ENCODE measurements at places on chromosomes 1 and 21. TPM values are rescaled to one million over a fixed set of nuclear protein-coding genes. Genes with fewer than 3 reads are reported as not detected.
A peak's percentile ranks its signal among the peaks of the same experiment; 100 is the strongest.

Gene PRR9
- polyA plus RNA-seq = not detected

Gene TMEM240
- polyA plus RNA-seq = 4.8 TPM

Gene GPR3
- polyA plus RNA-seq = 0.49 TPM

Gene OR10X1
- polyA plus RNA-seq = not detected

Gene PDE9A
- 7.5 TPM for polyA plus RNA-seq

Gene ZNF593OS
- 2.3 TPM for polyA plus RNA-seq

DNA sequence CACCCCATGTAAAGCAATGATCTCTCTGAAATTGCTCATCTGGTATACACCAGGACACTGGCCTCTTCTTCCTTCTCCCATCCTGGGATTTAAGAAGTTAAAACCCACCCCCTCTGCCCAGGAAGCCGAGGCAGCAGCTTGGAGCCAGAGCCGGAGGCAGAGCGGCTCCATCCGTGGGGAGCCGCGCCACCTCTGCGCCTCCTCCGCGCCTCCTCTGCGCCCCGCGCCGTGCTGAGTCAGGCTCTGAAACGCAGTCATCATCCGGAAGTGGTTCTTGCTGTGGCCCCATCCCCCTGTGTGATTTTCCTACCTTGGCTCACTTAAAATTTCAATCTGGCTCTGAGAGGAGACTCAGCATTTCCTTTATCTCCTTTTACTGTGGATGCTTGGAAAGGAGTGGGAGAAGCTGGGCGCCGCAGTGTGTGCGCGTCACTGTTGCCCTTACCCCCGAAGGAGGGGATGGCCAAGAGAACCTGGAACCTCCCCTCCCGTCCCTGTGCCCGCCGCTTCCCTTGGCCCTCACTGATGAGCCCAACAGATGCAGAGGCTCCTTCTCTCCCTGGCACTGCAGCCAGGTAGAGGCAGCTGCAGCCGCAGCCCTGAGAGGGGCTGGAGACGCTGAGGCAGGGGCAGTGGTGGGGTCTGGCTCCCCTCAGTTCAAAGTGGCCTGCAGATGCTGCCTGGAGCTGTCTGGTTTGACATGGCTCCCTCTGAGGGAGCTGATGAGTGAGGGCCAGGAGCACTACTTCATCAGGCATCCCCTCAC lies 15.3 kb upstream of the NPHP4 start:
- no peak for DNase-seq

GRCh38 chr1:20660363-20660762 lies 806 bp downstream of the DDOST start:
- DNase-seq = no peak

GRCh38 chr1:147225193-147225730 lies at the start of gene FMO5:
TSS of gene FMO5 (minus strand) at chr1:147225339. CDS start at chr1:147225029, 310 bp downstream.
- DNase-seq = peak; percentile 82

DNA sequence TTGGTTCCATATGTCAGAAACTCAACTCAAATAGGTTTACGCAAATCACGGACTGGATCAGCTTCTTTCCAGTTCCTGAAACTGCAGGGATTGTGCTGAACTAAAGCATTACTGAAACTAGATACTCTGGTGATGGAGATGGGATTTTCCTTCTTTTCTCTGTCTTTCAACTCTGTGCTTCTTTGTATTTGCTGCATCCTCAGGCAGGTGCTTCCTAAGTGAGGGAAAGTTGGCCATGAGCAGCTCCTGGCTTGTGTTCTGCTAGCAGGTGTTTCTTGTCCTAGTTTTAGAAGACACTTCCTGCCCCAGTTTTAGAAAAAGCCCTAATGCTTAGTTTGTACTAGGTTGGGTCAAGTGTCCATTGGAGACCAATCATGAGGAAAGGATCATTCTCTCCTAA lies 86.7 kb upstream of the USP24 start:
- DNase-seq = peak; percentile 43
